ENCODE measurements at places on chromosomes 6 and 20.

- DNase-seq: peak; percentile 87
Measured at GRCh38 chr6:127518710-127519468, at the start of gene MTCL3. MTCL3 (minus strand) TSS chr6:127519335.

GRCh38 chr6:144460327-144461095, 175.4 kb downstream of the UTRN start:
- DNase-seq: no peak

- DNase-seq: no peak
Measured at GRCh38 chr6:39289490-39289889, 24.7 kb downstream of the KCNK17 start.

DNA sequence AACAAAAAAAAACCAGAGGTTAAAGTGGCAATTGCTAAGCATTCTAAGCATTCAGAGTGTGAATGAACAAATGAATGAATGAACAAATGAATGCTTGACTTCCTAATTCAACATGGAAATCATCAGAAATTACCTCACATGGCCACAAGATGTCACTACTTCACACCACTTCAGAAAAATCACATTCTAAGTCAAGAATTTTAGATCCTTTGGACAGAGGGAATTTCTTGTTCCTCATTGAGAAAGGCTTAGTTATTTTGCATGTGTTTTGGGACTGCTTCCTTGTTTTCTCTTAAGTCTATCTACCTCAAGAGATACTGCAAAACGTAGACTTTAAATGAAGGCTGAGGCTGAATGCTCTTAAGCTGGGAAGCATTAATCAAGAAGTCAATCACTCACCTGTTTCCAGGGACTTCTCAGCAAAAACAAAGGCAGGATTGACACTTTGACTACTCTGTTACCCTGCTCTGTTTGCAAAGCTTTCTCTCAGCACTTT, 120.2 kb downstream of the MBOAT1 start:
- DNase-seq: peak; percentile 55

DNA sequence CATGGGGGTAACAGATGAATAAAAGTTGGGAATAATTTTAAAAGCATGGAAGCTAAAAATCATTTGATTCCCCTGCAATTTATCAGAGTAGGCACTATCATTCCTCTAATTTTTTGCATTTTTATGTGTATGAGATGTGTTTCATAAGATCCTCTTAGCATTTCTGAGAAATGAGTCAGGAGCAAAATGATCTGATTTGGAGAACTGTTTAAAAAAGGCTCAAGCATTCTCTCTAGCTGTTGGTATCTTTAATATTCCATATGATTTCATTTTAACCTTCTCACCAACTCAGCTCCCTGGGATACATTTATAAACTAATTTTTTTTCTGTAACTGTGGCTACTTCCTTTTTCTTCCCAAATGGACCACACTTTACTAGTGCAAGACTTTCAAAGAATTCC, 60.9 kb downstream of the MCHR2 start:
- no peak for DNase-seq

DNA sequence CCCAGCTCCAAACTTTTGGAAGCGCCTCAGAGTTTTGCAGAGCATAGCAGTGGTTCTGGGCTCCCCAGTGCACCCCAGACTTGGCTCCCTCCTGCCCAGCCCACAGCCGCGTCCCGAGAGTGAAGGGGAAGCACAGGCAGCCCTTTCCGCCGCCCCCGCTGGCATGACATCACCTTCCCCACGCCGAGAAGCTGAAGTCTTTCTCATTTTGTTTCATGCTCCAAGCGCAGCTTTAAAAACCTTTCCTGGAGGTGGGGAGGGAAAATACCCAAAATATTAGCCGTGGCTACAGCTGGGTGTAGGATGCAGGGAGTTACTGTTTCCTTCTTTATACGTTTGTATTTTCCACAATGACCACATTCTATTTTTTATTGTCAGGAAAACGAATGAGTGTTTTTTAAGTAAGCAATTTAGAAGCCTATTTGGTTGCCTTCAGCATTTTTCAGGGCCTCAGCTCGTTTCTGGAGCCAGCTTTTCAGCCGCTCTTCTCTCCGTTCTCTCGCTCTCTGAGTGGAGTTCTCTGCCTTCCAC, 72.9 kb downstream of the SNX5 start:
- no peak for DNase-seq

DNA sequence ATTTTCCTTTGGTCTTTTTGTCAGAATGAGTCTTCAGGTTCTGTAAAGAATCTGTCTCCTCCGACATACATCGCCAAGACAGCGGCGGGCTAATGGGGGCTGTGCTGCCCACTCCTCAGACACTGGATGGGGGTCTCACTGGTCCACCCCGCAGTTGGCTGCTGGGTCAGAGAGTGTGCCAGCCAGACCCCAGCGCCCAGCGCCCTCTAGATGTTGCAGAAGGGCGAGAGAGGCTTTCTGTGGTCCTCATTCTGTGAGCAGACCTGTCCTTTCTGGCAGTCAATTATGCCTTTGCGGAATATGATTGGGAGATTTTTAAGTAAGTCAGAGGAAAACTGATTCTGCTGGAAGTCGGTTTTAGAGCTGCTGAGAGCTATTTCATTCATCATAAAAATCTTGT, 7.8 kb upstream of the CCR6 start:
- no peak for DNase-seq

DNA sequence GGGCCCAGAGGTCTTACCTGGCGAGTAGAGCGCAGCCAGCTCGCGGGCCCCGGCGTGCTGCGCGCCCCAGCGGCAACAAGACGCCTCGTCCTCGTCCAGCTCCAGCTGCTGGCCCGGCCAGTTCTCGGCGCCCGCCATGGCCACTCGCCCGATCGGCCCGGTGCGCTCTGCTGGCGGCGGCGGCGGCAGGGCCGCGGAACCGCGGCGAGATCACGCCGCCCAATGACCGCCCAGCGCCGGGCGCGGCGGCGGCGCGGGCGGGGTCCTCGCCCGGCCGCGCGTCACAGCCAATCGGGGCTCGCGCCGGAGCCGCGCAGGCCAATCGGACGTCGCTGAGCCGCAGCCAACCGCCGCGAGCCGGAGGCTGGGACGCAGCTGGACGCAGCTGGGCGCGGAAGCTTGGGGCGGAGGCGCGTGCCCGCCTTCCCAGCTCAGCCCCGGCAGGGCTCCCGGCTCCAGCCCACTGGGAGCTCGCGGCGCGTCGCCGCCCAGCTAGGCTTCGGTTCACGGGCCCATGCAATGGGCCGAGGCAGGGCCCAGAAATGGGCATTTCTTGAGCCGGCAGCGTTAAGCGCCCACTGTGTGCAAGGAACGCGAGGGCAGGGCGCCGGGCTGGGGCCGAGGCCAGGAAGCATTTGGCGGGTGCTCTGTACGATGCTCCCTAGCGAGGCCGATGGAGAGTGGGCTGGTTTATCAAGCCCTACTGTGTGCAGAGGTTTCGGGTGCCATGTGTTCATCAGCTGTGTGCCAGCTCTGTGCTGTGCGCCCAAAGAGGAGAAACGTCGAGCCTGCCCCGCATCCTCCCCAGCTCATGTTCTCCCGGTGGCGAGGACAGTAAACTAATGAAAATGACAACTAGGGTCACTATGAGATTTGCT, at the start of gene PEDS1:
TSS of gene PEDS1 (minus strand) at position 224 of the 878 bp plus-strand sequence. CDS start at position 138, 86 bp downstream.
- DNase-seq: peak; percentile 85

- DNase-seq: no peak
Measured at GRCh38 chr6:33481192-33481591, 26.8 kb downstream of the ZBTB9 start.

DNA sequence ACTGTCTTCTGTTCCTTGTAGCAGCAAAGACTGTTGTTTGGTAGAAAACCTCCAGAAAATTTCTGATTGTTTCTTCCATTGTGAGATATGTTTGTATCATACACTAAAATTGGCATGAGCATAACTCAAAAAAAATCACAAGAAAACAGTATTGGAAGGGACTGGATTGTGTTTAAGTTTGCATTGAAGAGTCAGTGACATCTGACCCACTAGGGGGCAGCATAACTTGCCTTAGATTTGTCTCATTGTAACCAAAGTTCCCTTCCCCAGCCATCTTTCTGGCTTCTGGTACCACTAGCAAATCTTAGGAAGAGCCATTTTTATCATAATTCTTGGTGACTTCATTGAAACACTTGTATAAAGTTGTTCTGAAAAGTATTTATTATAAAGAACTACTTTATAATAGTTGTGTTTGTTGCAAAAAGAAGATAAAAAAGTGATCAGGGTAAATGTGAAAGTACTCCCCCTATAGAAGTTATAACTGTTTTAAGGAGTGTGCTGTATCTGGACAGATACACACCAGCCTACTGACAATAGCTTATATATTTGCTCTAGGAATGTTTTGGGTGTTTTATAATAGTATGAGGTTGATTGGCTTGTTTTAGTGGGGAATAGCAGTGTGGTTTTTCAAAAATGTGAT, 7.7 kb downstream of the CSTF1 start:
- peak; percentile 19 for DNase-seq

GRCh38 chr20:4613184-4613583, 108.5 kb upstream of the PRND start:
- DNase-seq: no peak

DNA sequence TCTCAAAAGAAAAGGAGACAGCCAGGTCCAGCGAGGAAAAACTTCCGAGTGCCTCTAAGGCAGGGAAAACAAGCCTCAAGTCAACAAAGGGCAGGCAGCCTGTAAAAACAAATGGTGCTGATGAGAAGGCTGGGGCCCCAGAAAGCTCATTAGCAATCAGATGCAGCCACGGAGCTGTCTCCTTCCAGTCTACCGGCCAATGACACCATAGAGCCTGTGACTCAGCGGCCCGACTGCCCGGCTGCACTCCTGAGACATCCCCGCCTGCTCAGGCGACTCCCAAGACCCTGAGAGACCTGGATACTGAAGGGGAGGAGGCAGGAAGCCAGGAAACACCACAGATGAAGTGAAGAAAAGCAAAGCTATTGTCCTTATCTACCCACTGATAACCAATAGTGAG, 120.1 kb upstream of the HDDC2 start:
- DNase-seq: no peak

DNA sequence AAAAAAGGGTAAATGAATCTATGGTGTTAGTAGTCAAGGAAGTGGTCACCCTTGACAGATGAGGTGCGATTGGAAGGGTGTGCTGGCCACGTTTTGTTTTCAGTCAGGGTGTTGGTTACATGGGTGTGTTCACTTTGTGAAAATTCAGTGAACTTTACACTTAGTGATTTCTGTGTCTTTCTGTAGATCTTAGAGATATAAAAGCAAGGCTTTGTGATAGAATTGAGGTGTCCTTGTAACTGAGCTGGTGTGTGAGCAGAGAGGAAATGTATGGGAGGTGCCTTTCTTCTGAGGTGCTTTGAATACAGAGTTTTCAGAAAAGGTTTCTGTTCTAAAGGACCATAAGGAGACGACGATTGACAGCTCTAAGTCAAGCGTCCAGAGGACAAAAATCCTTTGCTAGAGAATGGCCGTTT, 90.5 kb downstream of the SAMD3 start:
- no peak for DNase-seq

- no peak for DNase-seq
Measured at GRCh38 chr6:164379795-164380194, 929.6 kb downstream of the C6orf118 start.

DNA sequence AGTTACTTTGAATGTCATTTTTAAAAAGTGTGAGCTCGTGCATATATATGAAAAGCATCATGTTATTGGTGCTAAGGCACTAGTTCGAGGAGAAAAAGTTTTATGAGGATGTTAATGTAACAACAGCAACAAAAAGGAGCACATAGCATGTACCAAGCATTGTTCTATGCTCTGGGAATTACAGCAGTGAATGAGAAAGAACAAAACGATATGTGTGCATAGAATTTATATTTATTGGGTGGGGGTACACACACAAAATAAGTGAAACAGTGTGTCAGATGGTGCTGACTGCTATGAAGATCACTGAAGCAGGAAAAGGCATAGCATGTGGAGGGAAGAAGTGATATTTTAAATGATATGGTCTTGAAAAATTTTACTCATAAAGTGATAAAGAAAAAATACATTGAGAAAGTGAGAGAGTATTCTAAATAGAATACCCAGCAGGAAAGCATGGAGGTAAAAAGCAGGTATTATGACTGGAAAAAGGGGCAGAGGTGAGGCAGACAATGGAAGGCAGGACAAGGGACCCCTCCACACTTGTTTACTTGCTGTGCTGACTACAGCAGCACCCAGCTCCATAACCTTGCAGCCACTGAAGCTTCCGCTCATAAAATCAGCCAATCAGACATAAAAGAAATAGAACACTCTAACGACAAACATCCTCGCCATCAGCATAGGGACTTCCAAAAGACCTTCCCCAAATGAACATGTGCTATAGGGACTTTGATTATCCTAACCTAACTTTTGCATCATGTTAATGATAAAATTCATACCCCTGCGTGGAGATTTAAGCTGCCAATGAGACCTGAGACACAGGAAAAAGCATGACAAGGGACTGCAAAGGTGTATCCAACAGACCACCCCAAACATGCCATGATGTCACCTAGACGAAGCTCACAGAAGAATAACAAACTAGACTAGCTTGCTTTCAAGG, 119.9 kb downstream of the HFE start:
- DNase-seq: no peak

DNA sequence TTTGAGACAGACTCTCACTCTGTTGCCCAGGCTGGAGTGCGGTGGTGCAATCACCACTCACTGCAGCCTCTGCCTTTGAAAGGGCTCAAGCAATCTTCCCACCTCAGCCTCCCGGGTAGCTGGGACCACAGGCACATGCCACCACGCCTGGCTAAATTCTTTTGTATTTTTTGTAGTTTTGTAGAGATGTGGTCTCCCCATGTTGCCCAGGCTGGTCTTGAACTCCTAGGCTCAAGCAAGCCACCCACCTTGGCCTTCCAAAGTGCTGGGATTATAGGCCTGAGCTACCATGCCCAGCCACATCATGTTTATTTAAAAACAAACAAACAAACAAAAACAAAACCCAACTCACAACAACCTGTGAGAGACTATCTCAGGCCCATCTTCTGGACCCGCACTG, 29.7 kb upstream of the APCDD1L start:
- no peak for DNase-seq

All from NCI-H1092 treated with DMSO at 0.1 percent for 48 hours (cell line).